ENCODE measurements at places on chromosomes 2 and 18.
A peak's percentile ranks its signal among the peaks of the same experiment; 100 is the strongest.

DNA sequence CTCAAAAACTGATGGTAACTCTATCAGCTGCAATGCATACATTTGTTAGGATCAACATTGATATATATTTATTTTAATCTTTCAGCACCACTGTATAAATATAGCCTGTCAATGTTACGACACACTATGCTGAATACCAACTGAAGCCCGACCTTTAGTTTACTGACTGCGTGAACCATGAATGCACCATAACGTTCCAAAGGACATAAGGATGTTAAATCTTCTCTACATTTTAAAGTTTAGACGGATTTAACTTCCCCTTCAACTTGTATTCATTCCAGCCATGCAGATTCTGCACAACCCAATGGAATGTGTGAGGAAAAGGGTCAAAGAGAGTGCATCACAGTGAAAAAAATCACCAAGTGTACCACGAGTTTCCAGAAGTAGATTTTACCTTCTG lies 489.5 kb downstream of the IRS1 start:
- DNase-seq = no peak

- DNase-seq = no peak
Measured at GRCh38 chr2:96587843-96588242, 50.3 kb downstream of the KANSL3 start.

GRCh38 chr2:38267270-38267925 lies 109.7 kb downstream of the ATL2 start:
- no peak for DNase-seq

GRCh38 chr2:84459944-84460429 lies 907 bp upstream of the SUCLG1 start:
- no peak for DNase-seq

- no peak for DNase-seq
Measured at GRCh38 chr2:113157897-113158753, 15.6 kb upstream of the PSD4 start.

- DNase-seq = peak; percentile 7
Measured at GRCh38 chr2:219060821-219061791, at the start of gene IHH. Gene IHH (minus strand): TSS chr2:219060921. CDS start chr2:219060467, 454 bp downstream.

- DNase-seq = peak; percentile 93
Measured at GRCh38 chr2:60553495-60554073, at the start of gene BCL11A. Gene BCL11A (minus strand): TSS chr2:60553654. CDS start chr2:60553270, 384 bp downstream.

Data from NCI-H2171 treated with DMSO at 0.1 percent for 48 hours (cell line).